Gastroesophageal sphincter (tissue), 4 donors: ENCODE measurements at places on chromosomes 5 and 9. TPM values are rescaled to one million over a fixed set of nuclear protein-coding genes. Genes with fewer than 3 reads are reported as not detected.
A peak's percentile ranks its signal among the peaks of the same experiment; 100 is the strongest.

- no peak for ATAC-seq
- no peak overlapping the region for H3K4me3 ChIP-seq
- H3K4me1 ChIP-seq = no peaks in the 10 kb centered on the region
- no peak overlapping the region for H3K27ac ChIP-seq
- H3K27me3 ChIP-seq = peaks cover 4% of the 10 kb centered on the region
These were observed 154.9 kb downstream of the TENT4A start for GRCh38 chr5:6868171-6868570.

GRCh38 chr9:82134010-82134409 is 145.4 kb downstream of the SPATA31D1 start:
- no peaks in the 10 kb centered on the region for H3K4me1 ChIP-seq
- no peak overlapping the region for H3K27ac ChIP-seq
- H3K4me3 ChIP-seq = no peak overlapping the region
- no peak for ATAC-seq

DNA sequence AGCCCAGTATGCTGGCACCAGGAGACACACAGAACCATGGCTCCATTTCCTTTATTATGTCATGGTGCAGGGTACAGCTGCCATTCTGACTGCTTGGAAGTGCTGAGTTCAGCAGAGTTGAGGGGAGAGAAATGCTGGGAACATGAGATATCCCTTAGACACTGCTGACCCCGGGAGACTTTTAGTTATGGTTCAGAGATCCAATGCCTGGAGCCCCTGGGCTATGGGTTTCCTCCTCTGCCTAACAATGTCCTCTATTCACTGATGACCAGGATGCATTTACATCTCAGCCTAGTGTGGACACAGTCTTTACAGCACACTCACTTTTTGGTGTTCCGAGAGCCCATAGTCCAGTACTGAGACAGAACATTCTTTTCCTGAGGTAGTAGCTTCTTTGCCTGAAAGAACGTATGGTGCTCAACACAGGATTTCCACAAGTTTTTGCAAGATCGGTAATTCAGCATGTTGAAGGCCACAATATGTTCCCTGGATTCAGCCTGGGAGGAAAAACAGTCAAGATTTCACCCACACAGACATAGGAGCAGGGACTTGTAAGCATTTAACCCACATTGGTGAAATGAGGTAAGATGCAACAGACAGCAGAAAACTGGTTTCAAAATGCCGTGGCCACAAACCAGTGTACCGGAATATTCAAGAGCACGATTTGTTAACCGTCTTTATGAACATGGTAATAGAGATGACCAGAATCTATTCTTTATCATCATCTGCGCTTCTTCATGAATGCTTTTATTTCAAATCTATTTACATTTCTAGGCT is 71.3 kb downstream of the PTPN3 start:
- ATAC-seq = no peak
- H3K36me3 ChIP-seq = no peaks in the 10 kb centered on the region
- no peak overlapping the region for H3K27ac ChIP-seq

- no peaks in the 10 kb centered on the region for H3K36me3 ChIP-seq
- H3K27ac ChIP-seq = no peak overlapping the region
These were observed 83.7 kb upstream of the TMED7 start for GRCh38 chr5:115709585-115709984.

DNA sequence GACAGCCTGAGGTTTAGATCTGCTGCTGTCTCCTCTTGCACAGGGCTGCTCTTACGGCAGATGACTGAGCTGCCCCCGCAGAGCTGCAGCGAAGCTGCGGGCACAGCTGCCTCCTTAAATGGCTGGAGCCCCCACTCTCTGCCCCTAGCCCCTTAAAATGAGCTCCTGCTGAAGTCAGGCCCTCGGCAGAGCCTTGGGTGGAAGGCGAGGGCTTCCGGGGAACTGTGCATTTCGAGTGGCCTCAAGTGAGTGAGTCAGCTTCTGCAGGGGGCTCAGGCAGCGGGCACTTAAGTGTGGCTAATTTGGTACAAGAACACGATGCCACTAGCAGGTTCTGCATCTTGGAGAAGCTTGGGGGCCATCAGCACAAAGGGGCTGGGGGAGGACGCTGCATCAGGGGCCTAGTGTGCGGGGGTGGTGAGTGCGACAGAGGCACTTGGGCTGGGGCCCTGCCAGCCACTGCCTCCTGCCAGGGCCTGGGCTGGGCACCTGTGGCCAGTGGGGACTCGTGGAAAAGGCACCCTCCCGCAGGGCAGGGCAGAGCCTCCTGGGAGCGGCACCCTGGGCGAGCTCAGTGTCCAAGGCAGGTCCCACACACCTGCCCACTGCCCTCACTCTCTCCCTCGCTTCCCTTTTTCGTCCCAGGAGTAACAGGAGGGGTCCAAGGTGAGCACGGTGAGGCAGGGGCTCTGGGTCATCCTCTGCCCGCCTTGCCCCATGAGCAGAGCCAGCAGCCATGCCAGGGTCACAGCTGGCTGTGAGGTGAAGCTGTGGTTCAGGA is 28.8 kb upstream of the RNU6ATAC start:
- H3K27me3 ChIP-seq = no peaks in the 10 kb centered on the region
- H3K27ac ChIP-seq = no peak overlapping the region
- no peak overlapping the region for H3K4me3 ChIP-seq
- no peak for ATAC-seq
- H3K36me3 ChIP-seq = no peaks in the 10 kb centered on the region
- peaks cover 14% of the 10 kb centered on the region for H3K4me1 ChIP-seq

GRCh38 chr5:160926428-160926827 is 74.4 kb upstream of the ATP10B start:
- no peak overlapping the region for H3K4me3 ChIP-seq
- no peaks in the 10 kb centered on the region for H3K36me3 ChIP-seq
- no peaks in the 10 kb centered on the region for H3K27me3 ChIP-seq
- no peaks in the 10 kb centered on the region for H3K4me1 ChIP-seq

GRCh38 chr5:151504006-151504405 is 56.6 kb downstream of the SLC36A1 start:
- H3K27me3 ChIP-seq = no peaks in the 10 kb centered on the region
- ATAC-seq = no peak
- H3K36me3 ChIP-seq = no peaks in the 10 kb centered on the region
- H3K27ac ChIP-seq = no peak overlapping the region
- no peak overlapping the region for H3K4me3 ChIP-seq

DNA sequence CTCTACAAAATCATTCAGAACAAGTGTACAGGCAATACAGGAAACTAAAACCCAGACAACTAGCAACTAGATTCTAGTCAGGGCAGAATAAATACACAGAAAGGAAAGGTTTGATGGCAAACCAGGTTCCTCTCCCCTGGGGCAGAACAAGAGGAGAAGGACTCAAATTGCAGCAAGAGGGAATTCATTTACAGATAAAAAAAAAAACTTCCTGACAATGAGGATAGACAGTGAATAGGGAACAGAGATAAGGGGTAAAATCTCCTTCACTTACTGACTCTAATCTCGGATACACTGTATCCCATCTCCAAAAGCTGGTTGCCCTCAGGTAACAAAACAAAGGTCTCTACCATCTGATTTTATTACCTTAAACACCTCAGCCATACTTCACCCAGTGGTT is 244.0 kb downstream of the SEC61B start:
- no peaks in the 10 kb centered on the region for H3K36me3 ChIP-seq
- H3K4me1 ChIP-seq = no peaks in the 10 kb centered on the region
- H3K4me3 ChIP-seq = no peak overlapping the region
- ATAC-seq = no peak
- H3K27ac ChIP-seq = no peak overlapping the region

DNA sequence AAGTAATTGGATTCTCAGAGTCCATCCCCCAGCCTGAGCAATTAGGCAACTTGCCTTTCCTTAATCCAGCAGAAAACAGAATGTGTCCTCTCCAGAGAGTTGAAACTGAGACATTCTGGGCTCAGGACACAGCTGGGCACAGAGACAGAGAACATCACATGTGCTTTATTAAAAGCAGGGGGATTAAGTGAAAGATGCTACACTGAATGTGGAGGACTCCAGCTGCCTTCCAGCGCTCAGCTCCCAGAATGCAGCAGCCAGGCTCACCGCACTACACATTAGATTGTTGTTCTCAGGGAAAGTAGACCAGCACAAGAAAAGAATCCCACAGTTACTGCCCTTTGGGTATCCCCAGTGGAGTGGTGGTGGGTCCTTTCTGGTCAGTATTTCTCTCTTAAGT is 141.6 kb upstream of the IL12B start:
- H3K4me1 ChIP-seq = no peaks in the 10 kb centered on the region
- no peak overlapping the region for H3K4me3 ChIP-seq
- H3K27me3 ChIP-seq = no peaks in the 10 kb centered on the region
- peak; percentile 50 for ATAC-seq

GRCh38 chr5:87231037-87231808 is 36.5 kb upstream of the RASA1 start:
- H3K4me1 ChIP-seq = no peaks in the 10 kb centered on the region
- no peaks in the 10 kb centered on the region for H3K36me3 ChIP-seq
- no peak overlapping the region for H3K27ac ChIP-seq
- no peak overlapping the region for H3K4me3 ChIP-seq
- ATAC-seq = no peak

DNA sequence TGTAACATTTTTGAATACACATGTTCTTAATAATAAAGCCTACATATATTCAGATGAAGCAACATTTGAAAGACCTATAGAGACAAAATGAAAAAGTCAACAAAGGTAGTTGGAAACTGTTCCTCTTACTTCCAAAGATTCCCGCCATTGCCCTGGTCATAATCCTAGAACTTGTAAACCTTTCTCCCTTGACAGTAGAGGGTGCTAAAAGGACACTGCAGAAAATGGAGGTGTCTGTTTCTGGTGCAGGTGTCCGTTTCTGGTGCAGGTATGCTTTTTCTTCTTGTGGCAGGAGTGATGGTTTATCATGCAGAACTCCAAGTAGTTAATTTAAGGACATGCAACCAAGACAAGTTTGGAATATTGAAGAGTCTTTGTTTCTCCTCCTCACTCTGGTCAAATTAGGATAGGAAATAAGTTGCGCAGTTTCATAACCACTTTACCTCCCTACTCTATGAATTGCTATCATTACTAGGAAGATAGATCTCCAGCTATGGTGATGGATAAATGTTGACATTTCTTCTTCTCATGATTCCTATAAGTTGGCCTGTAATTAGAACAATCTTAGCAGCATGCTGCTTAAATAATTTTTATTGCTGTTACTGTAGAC is 56.0 kb upstream of the FAM174A start:
- H3K4me1 ChIP-seq = no peaks in the 10 kb centered on the region
- no peak overlapping the region for H3K27ac ChIP-seq
- H3K27me3 ChIP-seq = no peaks in the 10 kb centered on the region
- H3K4me3 ChIP-seq = no peak overlapping the region

DNA sequence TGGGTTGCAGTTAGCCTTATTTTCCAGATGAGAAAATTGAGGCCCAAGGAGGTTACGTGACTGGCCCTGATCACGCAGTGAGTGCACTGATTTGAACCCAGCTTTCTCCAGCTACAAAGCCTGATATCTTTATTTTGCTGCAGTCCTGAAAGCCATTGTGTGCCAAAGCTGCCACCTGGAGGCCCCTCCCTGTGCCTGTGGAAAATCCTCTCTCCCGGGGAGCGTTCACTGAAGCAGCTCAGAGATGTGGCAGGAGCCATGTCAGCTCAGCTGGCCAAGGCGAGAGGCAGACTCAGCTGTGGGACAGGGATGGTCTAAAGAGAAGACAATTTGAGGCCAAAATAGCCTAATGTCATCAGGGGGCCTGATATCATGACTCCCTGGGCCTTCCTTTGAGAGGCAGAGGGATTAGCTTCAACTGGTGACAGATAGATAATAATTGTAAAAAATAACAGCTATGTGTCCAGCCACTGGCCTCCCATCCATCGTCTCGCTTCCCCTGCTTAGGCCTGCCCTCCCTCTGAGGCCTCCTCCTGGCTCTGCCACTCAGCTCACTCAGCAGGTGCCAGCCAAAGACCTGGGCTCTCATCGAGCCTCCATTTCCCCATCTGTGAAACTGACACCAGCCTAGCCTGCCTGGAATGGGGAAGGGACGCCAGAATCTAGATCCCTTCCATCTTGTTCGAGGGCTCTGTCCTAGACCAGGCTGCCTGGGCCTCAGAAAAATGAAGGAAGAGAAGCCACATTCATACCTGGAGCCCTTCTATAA is 74.3 kb upstream of the GGTA1 start:
- ATAC-seq = no peak
- no peaks in the 10 kb centered on the region for H3K27me3 ChIP-seq
- peaks cover 95% of the 10 kb centered on the region for H3K4me1 ChIP-seq
- no peaks in the 10 kb centered on the region for H3K36me3 ChIP-seq
- H3K4me3 ChIP-seq = no peak overlapping the region

GRCh38 chr9:14014218-14014617 is 299.7 kb downstream of the NFIB start:
- no peak overlapping the region for H3K4me3 ChIP-seq
- H3K27ac ChIP-seq = no peak overlapping the region
- no peak for ATAC-seq
- H3K27me3 ChIP-seq = no peaks in the 10 kb centered on the region
- H3K36me3 ChIP-seq = no peaks in the 10 kb centered on the region
- no peaks in the 10 kb centered on the region for H3K4me1 ChIP-seq

DNA sequence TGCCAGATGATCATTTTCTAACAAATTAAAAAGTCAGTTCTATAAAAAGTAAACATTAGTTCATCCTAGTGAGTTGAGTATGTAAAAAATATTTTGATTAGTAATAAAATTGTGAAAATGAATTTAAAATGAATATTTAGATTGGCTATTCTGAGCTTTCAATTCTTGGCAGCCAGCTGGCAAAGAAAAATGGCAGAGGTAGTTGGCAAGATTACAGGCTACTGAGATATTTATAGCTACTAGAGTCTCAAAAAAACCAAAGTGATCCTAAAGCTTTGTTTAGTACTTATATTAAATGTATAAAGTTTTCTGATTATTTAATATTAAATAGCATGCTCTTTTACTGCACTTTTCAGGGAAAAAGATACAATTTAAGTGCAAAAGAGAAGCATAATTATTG is 25.0 kb downstream of the SGTB start:
- H3K36me3 ChIP-seq = peaks cover 19% of the 10 kb centered on the region
- no peak overlapping the region for H3K27ac ChIP-seq
- no peak overlapping the region for H3K4me3 ChIP-seq
- no peak for ATAC-seq

DNA sequence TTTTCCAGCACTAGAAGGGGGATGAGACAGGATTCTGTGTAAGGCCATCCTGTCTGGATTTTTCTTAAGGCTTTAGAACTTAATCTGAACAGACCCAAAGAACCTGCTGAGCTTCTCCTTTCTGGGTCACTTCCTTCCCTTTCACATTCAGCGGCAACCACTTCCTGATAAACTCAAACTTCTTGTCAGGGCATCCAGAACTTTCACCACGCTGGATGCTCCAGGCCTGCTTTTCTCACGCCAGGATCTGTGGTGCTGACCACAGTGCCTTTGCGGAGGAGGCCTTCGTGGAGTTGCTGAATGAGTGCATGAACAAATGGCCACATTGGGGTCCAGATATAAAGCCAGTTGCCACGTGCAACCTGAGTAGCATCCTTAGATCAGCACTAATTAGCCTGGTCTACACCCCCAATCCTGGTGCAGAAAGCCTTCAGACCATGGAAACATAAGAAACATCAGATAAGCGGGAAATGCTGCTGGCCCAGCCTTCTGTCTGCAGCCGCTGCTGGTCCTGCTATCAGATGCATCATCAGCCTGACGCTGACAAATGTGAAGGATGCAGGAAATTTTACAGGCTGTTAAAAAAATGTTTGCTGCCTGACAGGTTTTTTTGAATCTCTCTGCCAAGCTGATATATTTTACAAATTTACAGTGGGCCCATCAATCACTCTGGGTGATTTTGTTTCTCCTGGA is 75.3 kb upstream of the BARHL1 start:
- H3K4me3 ChIP-seq = no peak overlapping the region
- H3K27me3 ChIP-seq = peaks cover 97% of the 10 kb centered on the region
- no peaks in the 10 kb centered on the region for H3K4me1 ChIP-seq
- no peaks in the 10 kb centered on the region for H3K36me3 ChIP-seq
- ATAC-seq = no peak

The SIMC1 gene
- total RNA-seq = 29.2 TPM

The BSPRY gene
- total RNA-seq = 4.0 TPM

The NMUR2 gene
- not detected for total RNA-seq

The KLHL3 gene
- total RNA-seq = 4.7 TPM

The MYMK gene
- total RNA-seq = not detected

The BAAT gene
- not detected for total RNA-seq
